ENCODE measurements at places on chromosomes 4 and X.

- no peak for DNase-seq
Observed at GRCh38 chrX:55867708-55868107, 150.2 kb downstream of the RRAGB start.

DNA sequence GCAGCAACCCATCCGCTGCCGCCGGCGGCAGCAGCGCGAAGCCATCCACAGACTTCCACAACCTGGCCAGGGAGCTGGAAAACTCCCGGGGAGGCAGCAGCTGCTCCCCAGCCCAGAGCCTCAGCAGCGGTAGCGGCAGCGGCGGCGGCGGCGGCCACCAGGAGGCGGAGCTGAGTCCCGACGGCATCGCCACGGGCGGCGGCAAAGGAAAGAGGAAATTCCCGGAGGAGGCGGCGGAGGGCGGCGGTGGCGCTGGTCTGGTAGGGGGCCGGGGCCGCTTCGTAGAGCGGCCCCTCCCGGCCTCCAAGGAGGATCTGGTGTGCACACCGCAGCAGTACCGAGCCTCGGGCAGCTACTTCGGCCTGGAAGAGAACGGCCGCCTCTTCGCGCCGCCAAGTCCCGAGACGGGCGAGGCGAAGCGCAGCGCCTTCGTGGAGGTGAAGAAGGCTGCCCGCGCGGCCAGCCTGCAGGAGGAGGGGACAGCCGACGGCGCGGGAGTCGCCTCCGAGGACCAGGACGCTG lies 4.9 kb downstream of the PRDM8 start:
- DNase-seq, result no peak

- DNase-seq, result no peak
Observed at GRCh38 chr4:11474146-11474545, 45.5 kb upstream of the HS3ST1 start.

DNA sequence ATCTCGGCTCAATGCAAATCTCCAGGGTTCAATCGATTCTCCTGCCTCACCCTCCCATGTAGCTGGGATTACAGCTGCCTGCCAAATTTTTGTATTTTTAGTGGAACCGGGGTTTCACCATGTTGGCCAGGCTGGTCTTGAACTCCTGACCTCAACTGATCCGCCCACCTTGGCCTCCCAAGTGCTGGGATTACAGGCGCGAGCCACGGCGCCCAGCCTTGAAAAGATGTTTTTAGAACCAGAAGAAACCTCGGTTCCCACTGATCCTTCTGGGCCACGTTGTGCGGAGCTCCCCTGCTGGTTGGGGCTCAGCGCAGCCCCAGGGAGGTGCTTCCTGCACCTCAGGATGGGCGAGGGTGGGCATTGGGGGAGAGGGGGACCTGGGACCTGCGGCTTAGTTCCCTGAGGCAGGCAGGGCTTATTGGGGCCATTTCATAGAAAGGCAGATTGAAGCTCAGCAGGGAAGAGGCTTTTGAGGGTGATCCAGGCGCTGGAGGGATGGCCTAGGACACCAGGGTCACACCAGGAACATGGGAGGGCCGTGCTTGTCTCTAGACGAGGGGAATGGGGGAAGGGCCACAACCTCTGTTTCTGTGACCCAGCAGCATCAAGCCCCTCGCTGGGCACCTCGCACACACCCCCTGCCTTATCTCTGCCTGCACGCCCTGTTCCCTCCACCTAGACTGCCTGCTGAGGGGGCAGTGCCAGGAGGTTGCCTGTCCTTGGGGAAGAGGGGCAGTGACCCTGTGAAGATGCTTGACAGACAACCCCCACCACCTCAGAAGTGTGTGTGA lies 6.3 kb upstream of the ADD1 start:
- DNase-seq, result no peak

DNA sequence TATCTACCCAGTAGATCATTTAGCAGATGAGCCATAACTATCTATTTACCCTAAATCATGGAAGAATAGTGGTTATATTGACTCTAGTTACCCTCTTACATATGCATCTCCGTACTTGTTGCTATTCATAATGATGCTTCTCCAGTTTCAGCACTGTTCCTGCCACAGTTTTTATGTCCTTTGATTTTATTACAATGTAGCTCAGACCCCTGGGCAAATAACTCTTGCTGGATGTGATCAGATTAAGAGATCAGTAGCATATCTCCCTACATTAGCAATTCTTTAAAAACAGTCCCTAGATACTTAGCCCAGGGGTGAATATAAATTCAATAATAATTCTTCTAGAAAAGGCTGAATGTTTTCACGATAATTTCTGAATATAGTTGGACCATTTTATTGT lies 696.5 kb downstream of the ADGRL3 start:
- no peak for DNase-seq

DNA sequence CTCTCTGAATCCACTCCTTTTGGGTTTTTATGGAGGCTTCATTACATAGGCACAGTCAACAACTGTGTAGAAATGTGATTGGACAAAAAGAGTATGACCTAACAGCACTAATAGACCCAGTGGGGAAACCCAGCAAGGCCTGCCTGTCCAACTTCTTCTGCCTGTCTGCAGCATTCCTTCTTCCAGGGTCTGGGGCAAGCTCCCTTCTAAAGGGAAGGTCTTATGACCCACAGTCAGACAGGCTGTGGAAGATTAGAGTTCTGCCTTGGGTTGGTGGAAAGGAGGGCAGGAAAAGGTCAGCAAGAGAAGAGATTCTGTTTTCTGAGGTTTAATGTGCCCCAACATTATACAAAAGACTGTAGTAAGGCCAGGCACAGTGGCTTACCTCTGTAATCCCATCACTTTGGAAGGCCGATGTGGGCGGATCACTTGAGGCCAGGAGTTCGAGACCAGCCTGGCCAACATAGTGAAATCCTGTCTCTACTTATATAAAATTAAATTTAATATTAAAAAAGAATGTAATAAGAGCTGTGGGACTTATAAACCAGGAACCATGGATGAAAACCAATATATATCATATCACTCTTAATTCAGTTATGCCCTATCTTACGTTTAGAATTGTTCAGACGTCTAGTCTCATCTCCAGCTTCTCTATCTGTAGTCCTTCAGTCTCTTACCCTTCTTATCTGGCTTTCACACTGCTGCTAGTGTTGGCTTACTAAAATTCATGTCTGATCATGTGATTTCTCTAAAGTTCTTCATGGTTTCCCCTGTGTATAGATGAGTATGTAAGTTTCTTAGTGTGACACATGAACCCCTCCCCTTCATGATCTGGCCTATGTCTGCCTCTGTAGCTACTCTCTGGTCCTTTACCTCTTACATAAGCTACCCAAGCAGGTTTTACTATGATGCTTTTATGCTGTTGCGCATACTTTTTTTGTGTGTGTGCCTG lies 6.2 kb downstream of the CLCN3 start:
- DNase-seq, result no peak

GRCh38 chrX:65196758-65197360 lies 220.6 kb upstream of the ZC4H2 start:
- no peak for DNase-seq

- no peak for DNase-seq
Observed at GRCh38 chr4:46944345-46944744, 35.3 kb upstream of the COX7B2 start.

- DNase-seq, result no peak
Observed at GRCh38 chrX:15216280-15216679, 53.6 kb downstream of the ASB9 start.

DNA sequence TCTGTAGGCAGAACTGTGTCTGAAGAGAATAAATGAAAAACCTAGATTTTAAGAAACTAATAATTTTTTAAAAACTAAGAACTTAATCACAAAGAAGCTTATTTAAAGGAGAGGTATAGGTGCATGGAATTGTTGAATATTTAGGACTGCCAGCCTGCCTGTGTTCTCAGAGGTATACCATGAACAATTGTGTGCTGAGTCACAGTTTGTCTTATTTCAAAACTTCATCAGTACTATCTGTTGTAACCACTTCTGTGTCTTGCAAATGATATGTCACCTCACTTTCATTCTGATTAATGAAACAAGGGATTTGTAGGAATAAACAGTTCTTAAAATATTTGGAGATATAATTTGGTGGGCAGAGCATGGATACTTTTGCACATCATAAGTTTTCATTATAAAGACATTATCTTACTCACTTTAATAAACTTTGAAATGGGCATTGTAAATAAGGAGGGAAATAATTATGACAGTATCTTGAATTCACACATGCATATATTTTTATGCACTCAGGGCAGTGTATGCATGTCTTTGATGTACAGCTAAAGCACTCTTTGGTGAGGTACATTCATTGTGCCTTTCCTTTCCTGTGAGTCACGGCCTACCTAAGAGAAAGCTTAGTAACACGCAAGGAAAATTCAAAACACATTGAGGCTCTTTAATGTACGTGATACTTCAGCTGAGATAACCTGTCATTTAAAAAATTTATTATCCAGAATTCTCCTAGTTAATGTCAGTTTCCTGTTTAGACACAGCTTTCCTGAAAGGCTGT lies 31.7 kb downstream of the STOX2 start:
- no peak for DNase-seq

DNA sequence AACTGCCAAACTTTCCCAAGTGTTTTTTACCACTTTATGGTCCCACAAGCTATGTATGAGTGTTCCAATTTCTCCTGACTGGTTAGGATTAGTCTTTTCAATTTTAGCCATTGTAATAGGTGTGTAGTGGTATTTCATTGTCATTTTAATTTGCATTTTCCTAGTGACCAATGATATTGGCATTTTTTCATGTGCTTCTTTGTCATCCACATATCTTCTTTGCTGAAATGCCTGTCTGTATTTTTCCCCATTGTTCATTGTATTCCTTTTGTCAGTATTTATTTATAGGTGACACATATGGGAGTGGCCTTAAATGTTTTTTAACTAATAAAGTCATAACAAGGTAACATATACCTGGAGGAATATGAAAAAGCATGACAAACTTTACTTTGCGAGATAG lies 9.2 kb upstream of the UBE2D3 start:
- DNase-seq, result no peak

DNA sequence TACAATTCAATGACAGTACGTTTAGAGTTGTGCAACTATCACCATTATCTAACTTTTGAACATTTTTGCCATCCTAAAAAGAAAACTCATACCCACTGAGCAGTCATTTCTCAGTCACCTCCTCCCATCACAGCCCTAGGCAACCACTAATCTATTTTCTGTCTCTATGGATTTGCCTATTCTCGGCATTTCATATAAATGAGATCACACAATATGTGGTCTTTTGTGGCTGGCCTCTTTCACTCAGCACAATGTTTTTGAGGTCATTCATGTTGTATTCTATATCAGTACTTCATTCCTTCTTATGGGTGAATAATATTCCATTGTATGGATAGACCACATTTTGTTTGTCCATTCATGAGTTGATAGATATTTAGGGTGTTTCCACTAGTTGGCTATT lies 103.0 kb downstream of the PPEF1 start:
- DNase-seq, result no peak

- no peak for DNase-seq
Observed at GRCh38 chr4:183960046-183960420, 54.9 kb downstream of the STOX2 start.

DNA sequence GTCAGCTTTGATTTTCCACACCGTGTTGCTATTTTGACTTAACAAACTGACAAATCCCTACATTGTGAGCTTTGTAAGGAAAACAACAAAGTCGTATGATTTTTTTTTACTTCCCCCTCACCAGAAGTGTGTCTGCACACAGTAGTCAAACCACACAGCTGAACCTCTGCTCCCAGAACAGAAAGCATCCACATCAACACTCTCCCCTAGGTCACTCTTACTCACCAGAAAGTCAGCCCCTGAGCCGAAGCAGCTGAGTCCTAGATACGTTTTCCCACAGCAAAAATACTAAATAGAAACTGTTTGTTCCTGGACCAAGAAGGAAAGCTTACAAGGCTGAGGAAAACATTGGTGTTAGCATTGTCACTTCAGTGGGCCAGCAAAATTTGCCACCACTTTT lies 305.7 kb downstream of the DHX15 start:
- no peak for DNase-seq

DNA sequence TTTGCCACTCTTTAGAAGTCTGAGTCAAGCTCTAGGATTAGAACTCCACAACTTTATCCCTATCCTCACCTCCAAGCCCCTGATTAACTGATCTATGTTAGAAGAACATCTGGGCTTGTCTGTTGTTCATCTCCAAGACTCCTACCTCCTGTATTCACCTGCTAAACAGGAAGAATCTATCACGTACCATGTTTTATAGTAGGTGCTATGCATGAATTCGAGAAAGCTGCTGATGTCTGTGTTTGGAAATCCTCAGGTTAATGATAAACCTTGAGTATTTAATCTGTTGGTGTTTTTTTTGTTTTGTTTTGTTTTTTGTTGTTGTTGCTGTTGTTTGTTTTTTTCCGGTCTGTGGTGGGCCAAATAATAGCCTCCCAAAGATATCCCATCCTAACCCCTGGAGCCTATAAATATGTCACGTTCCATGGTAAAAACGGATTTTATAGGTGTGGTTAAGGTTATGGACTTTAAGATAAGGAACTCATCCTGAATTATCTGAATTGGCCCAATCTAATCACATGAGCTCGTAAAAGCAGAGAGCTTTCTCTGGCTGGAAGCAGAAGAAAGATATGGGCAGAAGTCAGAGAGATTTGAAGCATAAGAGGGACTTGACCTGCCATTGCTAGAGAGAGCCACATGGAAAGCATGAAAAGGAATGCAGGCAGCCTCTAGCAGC lies 101.2 kb upstream of the DUSP21 start:
- no peak for DNase-seq

DNA sequence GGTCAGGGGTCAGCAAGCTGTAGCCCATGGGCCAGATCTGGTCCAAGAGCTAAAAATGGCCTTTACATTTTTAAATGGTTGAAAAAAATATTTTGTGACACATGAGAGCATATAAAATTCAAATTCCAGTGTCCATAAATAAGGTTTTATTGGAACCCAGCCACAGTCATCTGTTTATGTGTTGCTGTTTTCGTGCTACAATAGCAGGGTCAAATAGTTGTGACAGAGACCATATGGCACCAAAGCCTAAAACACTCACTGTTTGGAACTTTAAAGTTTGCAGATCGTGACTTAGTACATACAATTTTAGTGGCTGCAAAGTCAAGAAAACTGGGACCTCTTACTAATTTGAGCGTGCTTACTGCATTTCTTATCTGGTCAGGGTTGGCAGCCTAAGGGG lies 29.2 kb downstream of the LAMP2 start:
- no peak for DNase-seq

DNA sequence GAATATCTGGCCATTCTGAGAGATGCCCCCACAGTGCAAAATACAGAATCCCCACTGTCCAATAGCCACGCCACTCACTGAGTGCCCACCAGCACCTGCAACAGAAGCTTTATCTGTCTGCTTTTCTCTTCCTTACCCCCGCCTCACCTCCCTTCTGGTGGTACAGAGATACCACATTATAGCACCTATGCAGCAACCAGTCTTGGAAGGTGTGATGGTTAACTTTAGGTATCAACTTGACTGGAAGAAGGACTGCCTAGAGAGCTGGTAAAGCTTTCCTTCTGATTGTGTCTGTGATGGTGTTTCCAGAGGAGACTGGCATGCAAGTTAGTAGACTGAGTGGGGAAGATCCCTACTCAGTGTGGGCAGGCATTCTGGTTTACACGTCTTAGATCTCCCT lies 61.8 kb upstream of the TXK start:
- no peak for DNase-seq

GRCh38 chr4:154234576-154234975 lies 257.0 kb downstream of the DCHS2 start:
- no peak for DNase-seq

All from AG04449 (cell line).